Stimulated activated CD4-positive, alpha-beta T cell treated with anti-CD3 and anti-CD28 coated beads, Interleukin-4, amount 100 ng/mL, for 1 hour (primary cell): ENCODE measurements at places on chromosomes 16 and 17.
A peak's percentile ranks its signal among the peaks of the same experiment; 100 is the strongest.

DNA sequence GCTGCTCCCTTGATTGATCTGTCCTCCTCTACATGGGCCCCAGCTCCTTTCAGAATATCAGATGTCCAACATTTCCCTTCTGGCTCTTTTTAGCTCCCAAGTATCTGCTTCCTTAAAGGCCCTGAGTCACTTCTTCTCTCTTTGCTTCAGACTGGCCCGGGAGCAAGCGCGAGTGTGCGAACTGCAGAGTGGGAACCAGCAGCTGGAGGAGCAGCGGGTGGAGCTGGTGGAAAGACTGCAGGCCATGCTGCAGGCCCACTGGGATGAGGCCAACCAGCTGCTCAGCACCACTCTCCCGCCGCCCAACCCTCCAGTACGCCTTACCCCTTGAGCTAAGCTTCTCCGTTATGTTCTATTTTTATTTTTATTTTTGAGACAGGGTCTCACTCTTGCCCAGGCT is 12.3 kb downstream of the CNTROB start:
- no peak for DNase-seq

DNA sequence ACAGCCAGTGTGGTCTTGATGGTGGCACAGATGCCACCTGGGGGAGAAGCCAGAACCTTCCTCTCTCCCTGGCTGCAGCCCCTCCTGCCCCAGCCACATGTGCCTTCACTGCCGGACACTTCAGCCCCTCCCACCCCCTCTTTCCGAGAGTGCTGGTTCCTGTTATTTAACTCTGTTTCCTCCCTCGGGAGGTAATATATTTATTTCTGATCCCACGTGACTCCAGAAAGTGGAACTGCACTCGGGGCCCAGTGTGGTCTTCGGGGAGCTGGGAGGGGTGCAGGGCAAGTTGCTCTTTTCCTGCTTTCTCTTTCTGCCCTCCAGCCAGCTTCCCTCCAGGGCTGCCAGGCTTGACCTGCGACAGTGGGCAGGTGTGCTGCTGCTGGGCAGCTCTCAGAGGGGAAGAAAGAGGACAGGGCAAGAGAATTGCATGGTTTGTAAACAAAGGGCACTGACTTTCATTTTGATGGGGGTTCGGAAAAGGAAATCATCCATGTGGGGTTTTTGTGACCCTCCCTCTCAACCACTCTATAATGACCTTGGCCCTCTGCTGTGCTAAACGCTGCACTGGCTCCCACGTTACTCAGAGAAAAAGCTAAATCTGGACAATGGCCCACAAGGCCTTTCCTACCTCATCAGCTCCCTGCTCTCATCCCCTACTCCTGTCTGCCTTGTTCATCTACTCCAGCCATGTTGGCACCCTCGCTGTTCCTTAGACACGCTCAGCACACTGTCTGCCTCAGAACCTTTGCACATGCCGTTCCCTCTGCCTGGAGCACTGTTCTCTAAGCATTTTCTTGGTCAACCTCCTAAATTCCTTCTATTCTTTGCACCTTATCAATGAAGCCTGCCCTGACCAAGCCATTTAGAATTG is 8.2 kb upstream of the CIITA start:
- DNase-seq: no peak

DNA sequence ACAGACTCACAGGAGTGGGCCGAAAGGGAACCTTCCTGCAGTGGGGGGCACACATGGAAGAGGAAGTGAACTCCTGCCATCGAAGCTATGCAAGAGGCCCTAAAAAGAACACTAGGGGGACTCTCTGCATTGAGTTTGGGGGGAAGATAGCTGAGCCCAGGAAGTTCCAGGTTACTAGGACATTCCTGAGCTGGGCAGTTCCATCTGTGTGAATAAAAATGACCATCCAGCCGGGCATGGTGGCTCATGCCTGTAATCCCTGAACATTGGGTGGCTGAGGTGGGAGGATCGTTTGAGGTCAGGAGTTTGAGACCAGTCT is 211.8 kb downstream of the ZNF423 start:
- no peak for DNase-seq

DNA sequence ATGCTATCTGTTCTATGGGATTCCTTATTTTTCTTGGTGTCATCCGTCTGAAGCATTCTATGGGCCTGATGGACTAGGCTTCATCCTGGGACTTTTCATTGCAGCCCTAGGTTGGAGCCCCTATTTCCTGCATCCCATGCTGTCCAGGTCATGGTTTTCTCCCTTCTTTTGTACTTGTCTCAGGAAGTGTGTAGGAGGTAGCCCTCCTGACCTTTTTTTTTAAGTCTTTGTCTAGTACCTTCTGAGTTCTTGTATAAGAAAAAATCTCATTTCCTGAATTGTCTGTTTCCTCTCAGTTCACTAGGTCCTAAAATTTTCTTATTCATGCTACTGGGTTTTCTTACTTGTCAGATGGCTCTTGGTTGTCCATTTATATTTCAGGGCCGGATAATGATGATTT is 6.0 kb downstream of the NDEL1 start:
- no peak for DNase-seq

GRCh38 chr16:31480851-31481536 is 1.9 kb upstream of the SLC5A2 start:
- DNase-seq: no peak

DNA sequence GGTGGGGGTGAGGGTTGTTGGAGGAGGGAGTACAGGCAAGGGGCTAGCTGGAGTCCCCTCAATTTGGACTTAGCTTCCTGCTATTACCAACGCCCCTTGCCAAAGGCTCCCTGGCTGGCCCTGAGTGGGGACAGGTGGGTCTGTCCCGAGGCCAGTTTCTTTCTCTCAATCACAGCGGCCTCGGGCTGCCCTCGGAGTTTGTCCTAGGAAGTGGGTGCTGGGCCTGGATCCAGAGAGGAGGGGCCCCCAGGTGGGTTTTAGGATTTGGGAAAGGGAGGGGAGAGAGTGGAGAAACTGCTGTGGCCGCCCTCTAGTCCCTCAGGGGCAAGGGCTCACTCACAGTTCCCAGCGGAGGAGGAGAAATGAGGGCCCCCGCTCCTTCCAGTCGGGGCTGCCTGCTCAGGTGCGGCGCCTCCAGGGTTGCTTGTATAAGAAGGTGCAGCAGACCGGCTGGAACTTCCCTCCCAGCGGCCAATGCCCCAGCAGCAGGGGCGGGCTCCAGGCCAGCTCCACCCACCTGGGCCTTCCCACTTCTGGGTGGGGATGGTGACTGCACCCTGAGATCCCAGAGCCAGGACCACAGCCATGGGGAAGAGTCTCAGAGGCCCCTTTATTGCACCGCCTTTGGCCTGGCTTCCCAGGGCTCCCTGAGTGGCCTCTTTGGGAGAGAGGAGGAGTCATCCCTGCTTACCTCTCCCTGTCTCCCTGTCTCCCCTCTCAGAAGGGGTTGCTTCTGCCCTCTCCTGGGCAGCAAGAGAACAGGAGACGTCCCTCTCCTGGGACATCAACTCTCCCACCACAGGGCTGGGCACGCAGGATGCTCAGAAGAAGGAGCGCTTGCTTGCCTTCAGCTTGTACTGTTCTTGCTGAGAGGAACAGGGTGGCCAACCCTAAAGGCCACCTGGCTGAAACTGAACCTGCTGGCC is 112.0 kb upstream of the SMURF2 start:
- no peak for DNase-seq

- no peak for DNase-seq
These were observed 7.3 kb upstream of the CMTM3 start for GRCh38 chr16:66596986-66597848.

DNA sequence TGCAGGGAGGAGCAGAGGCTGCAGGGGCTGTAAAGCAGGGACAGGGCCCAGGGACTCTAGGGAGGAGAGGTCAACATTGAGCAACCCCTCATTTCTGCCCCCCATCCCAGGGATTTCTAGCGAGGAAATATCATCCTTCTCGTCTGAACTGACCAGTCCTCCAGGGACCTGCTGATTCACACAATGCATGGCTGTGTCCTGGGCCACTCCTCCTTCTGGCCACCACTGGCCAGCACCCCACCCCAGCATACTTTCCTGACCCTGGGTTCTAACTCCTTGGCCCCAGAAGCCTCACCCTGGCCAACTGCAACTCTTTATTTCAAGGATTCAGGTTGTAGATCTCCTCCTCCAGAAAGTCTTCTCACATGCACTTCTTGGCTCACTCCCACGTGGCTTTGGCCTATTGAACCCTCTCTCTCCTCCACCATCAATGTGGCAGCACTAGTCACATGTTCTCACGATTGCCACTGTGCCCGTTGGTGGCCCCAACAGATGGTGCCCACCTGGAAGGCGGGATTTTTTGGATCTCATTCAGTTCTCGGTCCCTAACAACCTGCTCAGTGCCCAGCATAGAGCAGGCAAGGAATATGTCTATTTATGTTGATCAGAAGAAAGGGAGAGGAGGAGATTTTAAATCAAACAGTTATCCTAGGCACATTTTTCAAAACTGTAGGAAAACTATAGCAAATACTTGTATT is 41.5 kb downstream of the CUEDC1 start:
- DNase-seq: no peak

DNA sequence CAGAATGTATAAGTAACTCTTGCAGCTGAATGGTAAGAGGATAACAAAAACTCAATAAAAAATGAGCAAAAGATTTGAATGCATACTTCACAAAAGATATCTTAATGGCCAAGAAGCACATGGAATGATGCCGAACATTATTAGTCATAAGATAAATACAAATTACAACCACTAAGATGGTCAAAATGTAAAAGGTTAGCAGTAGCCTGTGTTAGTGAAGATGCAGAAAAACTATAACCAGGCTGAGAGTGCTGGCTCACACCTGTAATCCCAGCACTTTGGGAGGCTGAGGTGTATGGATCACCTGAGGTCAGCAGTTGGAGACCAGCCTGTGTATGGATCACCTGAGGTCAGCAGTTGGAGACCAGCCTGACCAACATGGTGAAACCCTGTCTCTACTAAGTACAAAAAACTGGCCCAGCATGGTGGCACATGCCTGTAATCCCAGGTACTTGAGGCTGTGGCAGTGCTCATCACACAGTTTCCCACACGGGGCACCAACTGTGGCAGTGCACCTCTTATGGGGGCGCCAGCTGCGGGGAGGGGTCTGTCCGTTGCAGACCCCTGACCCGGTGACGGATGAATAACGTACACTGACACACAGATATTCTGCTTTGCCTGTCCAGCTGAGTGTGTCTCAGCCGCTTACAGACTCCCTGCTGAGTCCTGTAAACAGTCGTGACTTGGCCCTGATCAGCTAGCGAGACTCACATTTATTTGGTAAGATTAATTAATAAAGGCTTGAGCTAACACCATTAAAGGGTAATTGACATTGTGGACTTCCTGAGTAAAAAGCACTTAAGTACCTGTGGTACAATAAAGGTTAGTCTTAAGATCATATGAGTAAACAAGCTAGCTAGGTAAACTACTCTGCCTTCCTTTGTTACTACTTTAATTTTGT is 45.7 kb upstream of the FAM20A start:
- DNase-seq: no peak

DNA sequence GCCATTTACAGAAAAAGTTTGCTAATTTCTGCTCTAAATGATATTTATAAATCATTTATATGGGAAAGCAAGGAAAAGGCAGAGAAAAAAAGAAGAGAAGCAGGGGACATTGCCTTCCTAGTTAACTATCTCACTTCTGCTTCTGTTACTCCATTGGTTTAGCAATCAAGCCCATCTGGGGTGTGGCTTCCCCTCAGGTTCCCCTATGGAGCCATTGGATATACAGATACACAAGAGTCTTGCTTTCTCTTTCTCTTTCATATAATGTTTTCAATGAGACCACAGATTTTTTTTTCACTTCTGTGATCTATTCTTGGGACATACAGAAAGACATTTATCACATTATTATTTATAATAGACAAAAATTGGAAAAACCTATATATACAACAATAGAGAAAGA is 105.6 kb upstream of the TOM1L1 start:
- DNase-seq: no peak

DNA sequence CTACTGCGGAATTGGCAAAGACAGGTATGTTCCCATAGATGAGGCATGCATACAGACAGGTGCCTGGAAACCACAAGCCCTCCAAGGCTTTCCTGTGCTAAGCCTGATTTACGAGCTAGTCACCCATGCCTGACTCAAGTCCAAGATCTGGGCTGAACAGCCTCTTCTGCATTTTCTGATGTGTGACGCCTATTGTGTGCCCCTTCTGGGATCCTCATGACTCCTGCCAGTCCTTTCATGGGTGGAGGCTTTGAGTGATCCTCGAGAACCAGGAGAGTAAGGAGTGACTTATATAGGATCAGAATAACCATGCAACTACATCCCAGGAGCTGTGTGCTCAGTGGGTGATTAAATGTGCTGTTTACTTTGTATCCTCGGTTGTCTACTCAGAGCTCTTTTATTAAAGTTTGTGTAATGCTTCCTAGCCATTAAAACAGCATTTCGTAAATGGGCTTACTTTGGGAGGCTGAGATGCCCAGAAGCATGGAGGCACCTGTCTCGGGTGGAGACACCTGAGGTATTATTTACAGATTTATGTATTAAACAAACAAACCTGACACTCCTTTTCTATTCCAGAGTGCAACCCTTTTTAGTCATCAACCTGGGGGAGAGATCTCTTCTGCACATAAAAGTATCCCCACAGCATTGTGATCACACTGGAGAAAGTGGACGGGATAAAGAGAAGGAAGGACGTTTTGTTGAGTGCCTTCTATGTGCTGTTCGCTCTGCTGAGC is 373.0 kb upstream of the DYNLRB2 start:
- DNase-seq: no peak

DNA sequence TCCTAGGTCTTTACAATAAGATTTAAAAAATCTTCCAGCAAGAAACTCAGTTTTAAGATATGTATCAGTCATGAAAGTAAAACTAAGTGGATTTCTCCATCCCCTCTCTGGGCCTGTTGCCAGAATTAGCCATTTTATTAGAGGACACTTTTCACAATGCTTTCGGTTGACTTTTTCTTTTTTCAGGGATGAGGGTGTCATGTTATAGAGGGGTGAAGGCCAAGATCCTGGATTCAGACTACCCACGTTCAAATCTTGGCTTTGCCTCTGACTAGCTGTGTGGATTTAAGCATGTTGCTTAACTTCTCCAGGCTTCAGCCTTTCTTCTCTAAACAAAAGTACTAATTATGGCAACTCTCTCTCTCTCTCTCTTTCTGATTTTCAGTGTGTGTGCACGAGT is 111.7 kb upstream of the COX10 start:
- DNase-seq: no peak

DNA sequence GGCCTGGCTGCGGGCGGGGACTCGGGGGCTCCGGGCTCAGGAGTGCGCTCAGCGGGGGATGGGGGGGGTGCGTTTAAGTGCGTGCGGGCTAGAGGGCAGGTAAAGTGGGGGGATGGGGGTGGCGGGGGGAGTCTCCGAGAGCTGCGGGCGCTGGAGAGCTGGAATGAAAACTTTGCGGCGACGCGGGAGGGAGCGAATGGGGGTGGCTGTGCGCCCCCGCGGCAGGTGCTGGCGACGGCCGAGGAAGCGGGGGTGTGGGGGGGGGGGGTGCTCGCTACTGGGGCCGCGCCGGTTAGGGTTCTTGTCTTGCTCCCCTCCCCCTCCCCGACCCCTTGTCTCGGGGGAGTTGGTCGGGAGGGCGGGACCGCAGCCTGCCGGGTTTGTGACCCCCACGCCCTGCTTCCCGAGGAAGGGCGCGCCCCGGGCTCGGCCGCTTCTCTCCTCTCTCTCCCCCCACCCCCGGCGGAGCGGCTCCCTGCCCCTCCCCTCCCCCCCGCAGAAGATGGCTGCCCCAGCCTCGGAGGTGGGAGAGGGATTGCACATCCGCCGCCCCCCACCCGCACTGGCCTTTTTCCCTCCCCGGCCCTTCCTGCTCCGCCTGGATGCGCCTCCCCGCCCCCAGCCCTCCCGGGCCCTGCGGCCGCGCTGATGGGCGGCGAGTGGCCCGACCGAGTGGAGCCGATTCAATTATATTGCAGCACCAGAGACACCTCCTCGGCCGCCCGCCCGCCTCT is 649 bp downstream of the GSE1 start:
- DNase-seq: peak; percentile 20

GRCh38 chr16:49011901-49012300 is 269.7 kb downstream of the CBLN1 start:
- no peak for DNase-seq

- DNase-seq: peak; percentile 32
These were observed 80.3 kb upstream of the GOT2 start for GRCh38 chr16:58814348-58814801.
